MG63 (cell line): ENCODE measurements at places on chromosomes 2 and 18. TPM values are rescaled to one million over a fixed set of nuclear protein-coding genes. Genes with fewer than 3 reads are reported as not detected.

The TSPYL6 gene
- total RNA-seq, result not detected in 2 replicates

The HNMT gene
- total RNA-seq, result not detected in 2 replicates

The CKAP2L gene
- 19.4 and 19.9 TPM in 2 replicates for total RNA-seq

The DYSF gene
- total RNA-seq, result 1.1 and 1.4 TPM in 2 replicates

The GPN1 gene
- total RNA-seq, result 34.2 and 49.6 TPM in 2 replicates

The ATIC gene
- 43.9 and 81.8 TPM in 2 replicates for total RNA-seq

The ANKRD23 gene
- 1.7 and 8.3 TPM in 2 replicates for total RNA-seq

The NEB gene
- total RNA-seq, result not detected in 2 replicates

The IL1B gene
- 15.8 and 21.6 TPM in 2 replicates for total RNA-seq

The GRP gene
- not detected in 2 replicates for total RNA-seq

The GAL3ST2 gene
- 1.7 TPM in 1 of 2 replicates, not detected in the other for total RNA-seq

The CAVIN2 gene
- total RNA-seq, result 44.0 and 44.2 TPM in 2 replicates

The CYRIA gene
- total RNA-seq, result 0.69 and 1.3 TPM in 2 replicates

The KIF3C gene
- 3.2 and 9.5 TPM in 2 replicates for total RNA-seq

The IL36B gene
- not detected in 2 replicates for total RNA-seq

The IL1RN gene
- 0.86 and 7.1 TPM in 2 replicates for total RNA-seq

The CRYGD gene
- total RNA-seq, result not detected in 2 replicates

The ITPRIPL1 gene
- 4.7 TPM in 2 replicates for total RNA-seq

The FNDC4 gene
- 0.53 TPM in 1 of 2 replicates, not detected in the other for total RNA-seq

The DNAJC27 gene
- 0.59 and 0.96 TPM in 2 replicates for total RNA-seq

The CYP27A1 gene
- total RNA-seq, result 7.7 and 8.9 TPM in 2 replicates

The IFIH1 gene
- 3.0 and 3.5 TPM in 2 replicates for total RNA-seq

The SNED1 gene
- 2.6 and 5.1 TPM in 2 replicates for total RNA-seq

The FAM237A gene
- total RNA-seq, result not detected in 2 replicates

The ALPG gene
- not detected in 2 replicates for total RNA-seq

The SPATA3 gene
- total RNA-seq, result not detected in 2 replicates

The DSG1 gene
- not detected in 2 replicates for total RNA-seq

The SLC4A5 gene
- under 0.01 TPM in 1 of 2 replicates, not detected in the other for total RNA-seq

The USP14 gene
- total RNA-seq, result 13.1 and 25.8 TPM in 2 replicates

The DOK6 gene
- total RNA-seq, result 11.2 and 11.6 TPM in 2 replicates

The EVX2 gene
- not detected in 2 replicates for total RNA-seq

The MC4R gene
- not detected in 2 replicates for total RNA-seq

The PDE1A gene
- total RNA-seq, result 2.6 and 7.0 TPM in 2 replicates

The CRACDL gene
- total RNA-seq, result not detected in 2 replicates

The SULT1C3 gene
- total RNA-seq, result not detected in 2 replicates

The ERFE gene
- 11.1 and 24.6 TPM in 2 replicates for total RNA-seq

The ZBTB7C gene
- total RNA-seq, result 0.10 TPM in 2 replicates

The COL4A3 gene
- 0.20 TPM in 1 of 2 replicates, not detected in the other for total RNA-seq

The CYS1 gene
- 1.0 and 2.0 TPM in 2 replicates for total RNA-seq

The IL36RN gene
- total RNA-seq, result not detected in 2 replicates

The MFSD2B gene
- total RNA-seq, result not detected in 2 replicates

The PTH2R gene
- total RNA-seq, result not detected in 2 replicates

The MARCO gene
- not detected in 2 replicates for total RNA-seq

The GAREM2 gene
- 0.20 and 0.33 TPM in 2 replicates for total RNA-seq
